ENCODE measurements at places on chromosomes 7 and 10.

DNA sequence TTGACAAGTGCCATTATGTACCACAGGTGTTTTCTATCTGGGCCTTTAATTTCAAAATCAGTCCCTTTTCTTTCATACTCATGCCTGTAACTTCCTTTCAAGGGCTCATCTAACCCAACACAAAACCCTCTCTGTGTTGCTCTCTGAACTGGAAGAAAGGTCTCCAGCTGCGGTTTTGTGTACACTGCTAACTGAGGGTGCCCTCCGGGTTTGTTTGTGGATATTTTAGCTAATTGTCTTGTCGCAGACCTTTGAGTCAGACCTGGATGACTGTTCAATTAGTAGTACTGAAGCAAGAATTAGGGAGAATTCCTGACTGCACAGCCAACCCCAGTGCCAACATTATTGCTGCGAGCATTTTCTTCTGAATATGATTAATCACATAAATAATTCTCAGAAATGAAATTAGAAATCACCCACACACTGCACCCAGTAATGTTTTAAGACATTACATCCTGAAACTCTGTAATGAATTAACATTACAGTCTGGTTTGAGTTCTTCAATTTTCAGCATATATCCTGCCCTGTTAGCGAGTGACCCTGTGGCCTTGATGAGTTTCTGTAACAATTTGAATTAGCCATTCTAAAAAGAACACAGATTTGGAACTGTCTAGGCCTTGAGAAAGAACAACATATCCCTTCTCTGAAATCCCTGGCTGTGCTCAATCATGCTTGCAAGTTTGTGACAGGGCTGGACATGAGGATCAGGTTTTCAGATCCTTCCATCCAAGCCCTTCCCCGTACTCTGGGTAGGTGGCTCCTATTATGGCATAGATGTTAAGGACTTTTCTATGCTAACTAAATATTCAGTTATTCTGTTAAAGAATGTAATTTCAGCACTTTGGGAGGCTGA is 460.1 kb downstream of the PLXDC2 start:
- peak; percentile 5 for DNase-seq

DNA sequence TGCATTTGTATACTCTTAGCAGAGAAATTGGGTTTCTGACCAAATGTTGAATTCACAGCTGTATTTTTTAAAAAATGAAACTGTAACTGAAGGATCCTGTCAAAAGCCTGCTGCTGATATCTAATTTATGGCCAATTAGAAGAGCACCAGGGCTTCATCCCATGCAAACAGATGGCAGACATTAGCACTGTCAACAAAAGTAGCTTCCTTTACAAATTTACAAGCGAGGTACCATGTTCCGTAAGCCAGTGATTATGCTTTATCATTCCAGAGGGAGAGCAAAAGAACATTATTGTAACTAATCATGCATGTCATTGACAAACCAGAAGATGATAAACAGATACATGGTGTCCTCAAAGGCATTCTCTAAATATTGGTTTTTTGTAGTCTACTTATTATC is 177.2 kb upstream of the DKK1 start:
- DNase-seq = no peak

GRCh38 chr7:107632492-107632865 is 28.1 kb upstream of the SLC26A4 start:
- DNase-seq = no peak

DNA sequence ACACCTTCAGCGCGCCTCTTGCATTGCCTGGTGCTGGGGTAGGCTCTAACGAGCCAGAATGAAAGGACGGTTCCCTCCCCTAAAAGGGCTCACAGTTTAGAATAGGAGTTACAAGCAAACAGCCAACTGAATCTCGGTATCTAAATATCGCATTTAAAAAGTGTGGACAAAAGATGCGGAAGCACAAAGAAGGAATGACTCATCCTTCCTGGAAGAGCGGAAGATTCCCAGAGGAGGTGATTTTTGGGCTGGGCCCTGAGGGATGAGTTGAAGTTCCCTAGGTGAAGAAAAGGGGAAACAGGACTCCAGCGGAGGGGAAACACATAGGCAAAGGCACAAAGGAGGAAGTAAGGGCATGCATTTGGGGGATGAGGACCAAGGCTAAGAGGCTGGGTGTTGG is 29.9 kb downstream of the SRRM3 start:
- no peak for DNase-seq

DNA sequence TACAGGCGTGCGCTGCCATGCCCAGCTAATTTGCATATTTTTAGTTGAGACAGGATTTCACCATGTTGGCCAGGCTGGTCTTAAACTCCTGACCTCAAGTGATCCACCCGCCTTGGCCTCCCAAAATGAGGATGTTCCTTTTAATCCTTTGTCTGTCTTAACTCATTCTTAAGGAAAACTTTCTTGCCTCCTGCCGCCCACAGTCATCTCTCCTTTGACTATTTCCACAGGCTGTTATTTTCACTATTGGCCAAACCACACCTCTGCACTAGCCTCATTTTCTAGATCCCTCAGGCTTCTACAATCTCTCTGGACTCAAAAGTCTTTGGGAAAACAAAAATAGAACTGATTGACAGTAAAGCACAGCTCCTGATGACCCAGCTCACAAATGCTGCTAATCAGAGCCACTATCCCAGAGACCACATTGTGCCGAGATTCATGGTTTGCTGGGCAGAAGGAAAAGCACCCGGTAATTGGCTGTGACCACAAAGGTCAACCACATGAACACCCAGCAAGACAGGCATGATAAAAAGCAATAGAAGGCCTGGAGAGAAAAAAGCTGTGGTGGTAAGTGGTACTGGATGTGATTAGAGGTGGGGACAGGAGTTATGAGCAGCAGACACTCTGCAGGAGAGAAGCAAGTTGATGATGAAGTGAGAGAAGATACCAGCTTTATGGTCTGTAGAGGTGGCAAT is 44.1 kb upstream of the ZNRF2 start:
- DNase-seq = peak; percentile 78

GRCh38 chr10:100882252-100882651 is 30.5 kb upstream of the SLF2 start:
- DNase-seq = no peak

GRCh38 chr7:138556771-138557484 is 96.9 kb downstream of the TRIM24 start:
- no peak for DNase-seq

DNA sequence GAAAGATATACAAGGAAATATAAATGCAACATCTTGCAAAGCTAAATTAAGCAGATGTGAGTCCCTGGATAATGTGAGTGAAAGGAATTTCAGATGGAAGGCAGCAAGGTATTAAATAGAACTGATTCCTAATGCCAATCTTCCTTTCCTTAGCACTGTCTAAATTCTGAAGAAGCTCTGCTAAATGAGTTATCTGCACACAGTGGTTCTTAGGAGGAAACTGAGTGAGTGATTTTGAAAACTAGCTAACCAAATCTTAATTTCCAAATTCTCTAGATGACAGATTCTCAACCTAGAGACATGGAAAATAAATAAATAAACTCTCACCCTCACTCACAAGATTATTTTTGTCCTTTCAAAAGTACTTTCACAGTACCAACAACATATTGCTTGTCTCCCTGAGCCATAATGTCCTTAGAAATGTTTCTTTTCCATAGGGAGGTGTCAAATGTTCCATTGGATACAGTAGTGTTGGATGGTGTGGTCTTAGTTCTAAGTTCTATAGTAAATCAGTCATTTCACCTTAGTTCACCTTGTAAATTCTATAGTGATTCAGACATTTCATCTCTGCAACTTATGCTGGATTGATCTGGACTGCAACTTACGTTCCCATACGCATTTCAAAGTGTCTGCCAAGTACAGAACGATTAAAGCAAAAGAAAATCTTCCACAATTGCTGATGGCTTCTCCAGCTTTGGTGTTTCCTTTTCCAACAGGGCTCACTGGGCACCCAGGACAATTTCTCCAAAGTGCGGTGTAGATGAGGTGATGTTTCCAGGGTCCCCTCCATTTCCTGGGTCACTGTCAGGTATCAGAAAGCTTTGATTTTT is 145.4 kb upstream of the FAM171A1 start:
- no peak for DNase-seq

- DNase-seq = peak; percentile 47
Measured at GRCh38 chr10:103917302-103918052, 507 bp downstream of the STN1 start.

GRCh38 chr10:123562811-123563580 is 103.2 kb upstream of the GPR26 start:
- no peak for DNase-seq

- DNase-seq = no peak
Measured at GRCh38 chr10:89861584-89862301, 160.4 kb downstream of the KIF20B start.

DNA sequence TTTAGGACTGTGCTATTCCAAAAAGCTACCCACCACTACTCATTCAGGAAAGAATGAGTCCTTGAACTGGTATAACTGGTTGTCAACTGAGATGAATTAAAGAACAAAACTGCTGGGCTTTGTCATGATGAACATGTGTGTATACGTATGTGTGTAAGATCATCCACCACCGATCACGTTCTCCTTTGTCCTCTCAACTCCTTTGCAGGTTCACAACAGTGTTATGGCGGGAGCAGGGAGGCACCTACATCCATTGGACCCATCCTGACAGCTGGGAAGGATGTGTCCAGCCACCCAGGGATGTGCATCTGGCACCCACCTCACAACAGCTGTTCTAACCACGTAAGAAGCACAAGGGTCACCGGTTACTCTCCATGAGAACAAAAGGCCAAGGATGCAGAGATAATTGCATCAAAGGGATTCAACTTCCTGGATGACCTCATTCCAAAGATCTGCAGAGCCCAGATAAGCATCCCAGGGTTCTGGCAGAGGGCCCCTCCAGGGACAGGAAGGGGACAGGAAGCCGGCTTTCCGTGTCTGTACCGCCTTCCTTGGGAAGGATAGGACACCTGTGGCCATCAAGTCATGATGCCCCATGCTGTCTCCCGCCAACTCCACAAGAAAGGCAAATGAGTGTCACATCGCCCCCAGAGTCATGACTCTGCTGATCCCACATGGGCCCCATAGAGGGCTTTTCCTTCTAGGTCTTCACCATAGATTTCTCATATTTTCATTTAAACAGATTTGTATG is 66.1 kb downstream of the STEAP1B start:
- DNase-seq = no peak

- no peak for DNase-seq
Measured at GRCh38 chr10:118465300-118465874, 123.3 kb upstream of the FAM204A start.

DNA sequence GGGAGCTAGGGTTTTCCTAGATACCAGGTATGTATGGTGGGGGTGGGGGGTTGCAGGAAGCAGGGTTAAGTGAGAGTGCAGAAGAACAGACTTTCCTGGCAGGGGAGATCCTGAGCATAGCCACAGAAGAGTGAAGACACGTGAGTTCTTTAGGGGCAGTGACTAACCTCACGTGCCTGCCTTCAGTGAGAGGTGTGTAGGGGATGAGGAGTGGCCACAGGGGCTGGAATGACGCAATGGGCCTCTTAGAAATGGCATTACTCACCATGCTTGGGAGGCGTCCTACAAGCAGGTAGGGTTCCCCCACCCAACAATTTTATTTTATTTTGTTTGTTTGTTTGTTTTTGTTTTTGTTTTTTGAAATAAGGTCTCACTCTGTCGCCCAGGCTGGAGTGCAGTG is 698.6 kb upstream of the NRP1 start:
- DNase-seq = no peak

- DNase-seq = no peak
Measured at GRCh38 chr7:35699796-35700305, 4.9 kb upstream of the HERPUD2 start.

DNA sequence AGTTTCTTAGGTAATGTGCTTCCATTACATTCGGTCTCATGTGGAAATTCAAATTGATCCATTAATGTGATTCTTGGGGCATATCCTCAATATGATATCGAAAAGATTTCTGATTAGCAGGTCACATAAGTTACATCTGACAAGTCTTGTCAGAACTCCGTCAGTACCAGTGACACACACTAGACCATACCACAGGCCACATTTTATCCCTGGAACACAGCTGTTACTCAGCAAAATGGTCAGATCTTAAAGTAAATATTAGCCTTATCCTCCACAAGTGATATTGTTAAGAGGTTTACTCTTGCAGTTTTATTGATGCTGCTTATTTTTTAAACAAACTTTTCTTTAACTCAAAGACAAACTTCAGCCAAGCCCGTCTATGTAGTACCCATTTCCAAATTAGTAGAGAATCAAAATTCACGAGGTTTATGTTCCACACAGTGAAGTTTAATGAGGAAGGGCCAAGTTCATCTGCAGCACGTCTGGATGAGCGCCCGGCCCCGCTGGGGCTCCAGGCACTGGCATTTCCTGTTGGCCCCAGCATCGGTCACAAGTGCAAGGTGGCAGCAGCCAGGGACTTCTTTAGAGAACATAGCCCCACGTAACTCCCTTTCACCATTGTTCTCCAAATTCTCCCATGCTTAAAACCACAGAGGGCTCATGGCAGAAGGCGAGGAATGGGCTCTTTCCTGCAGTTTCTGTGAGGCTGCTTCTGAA is 132.2 kb downstream of the VIPR2 start:
- no peak for DNase-seq

GRCh38 chr10:42926843-42927242 is 144.2 kb downstream of the BMS1 start:
- no peak for DNase-seq

DNA sequence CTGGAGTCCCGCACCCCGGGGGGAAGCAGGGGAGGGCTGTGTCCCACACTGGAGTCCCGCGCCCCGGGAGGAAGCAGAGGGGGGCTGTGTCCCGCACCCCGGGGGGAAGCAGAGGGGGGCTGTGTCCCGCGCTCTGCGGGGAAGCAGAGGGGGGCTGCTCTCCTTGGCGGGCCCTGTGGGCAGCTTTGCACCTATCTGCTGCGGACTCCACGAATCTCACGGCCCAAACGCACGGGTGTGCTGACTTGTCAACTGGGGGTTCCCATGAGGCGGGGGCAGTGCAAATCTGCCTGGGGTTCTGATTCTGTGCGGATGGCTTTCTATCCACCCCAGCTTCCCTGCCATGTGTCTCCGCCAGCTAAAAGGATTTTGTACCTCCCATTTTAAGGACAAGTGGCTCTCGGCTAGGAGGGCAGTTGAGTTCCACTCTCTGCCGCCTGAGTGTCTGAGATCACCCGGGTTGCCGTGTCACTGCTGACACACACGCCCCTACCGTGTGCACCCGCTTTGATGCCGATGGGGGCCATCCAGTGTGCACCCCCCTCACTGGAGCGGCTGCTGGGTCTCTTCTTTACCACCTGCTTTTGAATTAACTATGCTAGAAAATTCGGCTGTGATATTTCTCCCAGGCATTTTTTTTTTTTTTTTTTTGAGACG is 20.5 kb downstream of the GPER1 start:
- no peak for DNase-seq

GRCh38 chr10:51935341-51935740 is 235.9 kb upstream of the CSTF2T start:
- DNase-seq = no peak

GRCh38 chr10:88915781-88916180 is 35.7 kb downstream of the STAMBPL1 start:
- no peak for DNase-seq

GRCh38 chr10:4434516-4435071 is 391.4 kb upstream of the AKR1E2 start:
- DNase-seq = no peak

- no peak for DNase-seq
Measured at GRCh38 chr10:24432478-24433416, 223.8 kb downstream of the KIAA1217 start.

GRCh38 chr10:79292891-79293746 is 54.1 kb upstream of the PPIF start:
- DNase-seq = no peak

All from astrocyte of the cerebellum (primary cell).